Right hindlimb (tissue), 1 donor: ENCODE measurements at places on chromosomes 12 and 14.
A peak's percentile ranks its signal among the peaks of the same experiment; 100 is the strongest.

DNA sequence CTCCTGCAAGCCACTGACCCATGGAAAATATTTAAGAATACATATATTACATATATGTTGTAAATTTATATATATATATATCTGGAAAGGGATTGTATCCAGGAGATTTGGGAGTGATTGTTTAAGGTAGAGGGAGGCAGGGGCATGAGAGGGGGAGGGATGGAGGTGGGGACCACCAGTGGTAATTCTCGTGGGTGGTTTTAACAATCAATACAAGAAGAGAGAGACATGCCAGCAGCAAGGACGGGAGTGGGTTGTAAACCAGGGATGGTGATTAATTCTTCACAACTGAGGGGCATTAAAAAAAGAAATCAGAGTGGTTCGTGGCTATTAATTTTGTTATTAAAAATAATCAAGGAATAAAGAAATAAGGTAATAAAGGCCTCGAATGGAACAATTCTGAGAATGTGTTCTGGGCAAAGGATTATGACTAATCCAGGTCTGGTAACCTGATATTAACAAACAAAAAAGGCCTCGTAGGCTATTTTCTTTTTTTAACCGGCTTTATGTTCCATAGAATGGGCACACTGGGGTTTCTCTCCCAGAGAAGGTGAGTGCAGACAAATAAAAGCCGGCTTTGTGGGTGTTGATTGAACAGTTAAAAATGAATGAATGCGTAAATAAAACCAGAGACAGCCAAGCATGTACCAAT is 8.3 kb upstream of the RTL1 start:
- DNase-seq = no peak

GRCh38 chr14:75860561-75861160 is 121.1 kb downstream of the TGFB3 start:
- DNase-seq = no peak

GRCh38 chr14:52998376-52999015 is 47.6 kb upstream of the FERMT2 start:
- peak; percentile 31 for DNase-seq

DNA sequence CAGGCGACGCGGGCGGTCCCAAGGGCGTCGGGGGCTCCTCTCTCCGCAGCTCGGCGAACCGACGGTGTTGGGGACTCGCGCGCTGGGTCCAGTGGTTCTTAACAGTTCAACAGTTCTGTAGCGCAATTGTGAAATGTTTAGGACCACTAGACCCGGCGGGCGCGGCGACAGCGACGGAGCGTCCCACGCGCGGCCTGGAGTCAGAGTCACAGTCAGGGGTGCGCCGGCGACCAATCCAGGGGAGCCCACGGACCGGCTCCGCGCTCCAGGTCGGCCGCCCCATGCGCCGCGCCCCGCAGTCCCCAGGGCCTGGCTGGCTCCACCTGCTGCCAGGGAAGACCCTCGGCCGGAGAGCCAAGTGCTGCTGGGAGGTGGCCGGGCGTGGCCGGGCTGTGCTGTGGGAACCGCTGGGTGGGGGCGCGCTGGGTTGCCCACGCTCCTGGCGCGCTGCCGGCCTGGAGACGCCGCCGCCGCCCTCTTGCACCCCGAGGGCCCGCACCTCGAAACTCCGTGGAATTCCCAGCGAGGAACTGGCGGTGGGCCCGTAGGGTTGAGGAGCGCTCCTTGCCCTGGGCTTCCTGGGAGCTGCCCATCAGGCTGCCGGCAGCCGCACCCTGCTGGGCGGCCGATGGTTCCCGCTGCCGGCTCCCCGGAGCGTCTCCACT is 20.9 kb upstream of the KIF26A start:
- DNase-seq = peak; percentile 14

DNA sequence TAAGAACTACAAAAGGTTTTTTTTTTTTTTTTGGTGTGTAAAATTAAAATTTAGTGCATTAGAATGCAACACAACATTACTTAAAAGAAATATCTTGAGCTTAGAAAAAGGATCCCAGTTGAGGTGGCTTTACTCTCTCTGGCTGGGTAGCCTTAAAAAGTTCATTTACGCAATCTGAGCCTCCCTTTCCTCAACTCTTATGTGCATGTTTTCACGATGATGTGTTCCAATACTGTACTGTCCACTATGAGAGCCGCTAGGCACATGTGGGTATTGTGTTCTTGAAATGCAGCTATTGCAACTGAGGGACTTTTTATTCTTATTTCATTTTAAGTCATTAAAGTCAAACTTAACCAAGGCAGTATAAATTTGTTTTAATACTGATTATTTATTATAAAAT is 460.9 kb upstream of the SYT1 start:
- DNase-seq = no peak
